Renal pelvis (tissue), 12 donors: ENCODE measurements at places on chromosomes 5 and 9. TPM values are rescaled to one million over a fixed set of nuclear protein-coding genes. Genes with fewer than 3 reads are reported as not detected.

Gene PCDHB4
- polyA plus RNA-seq: 2.0 TPM

Gene SH3PXD2B
- polyA plus RNA-seq: 28.7 TPM

Gene TMEFF1
- polyA plus RNA-seq: 11.9 TPM

Gene MAN1B1
- 56.7 TPM for polyA plus RNA-seq

Gene SLC6A7
- polyA plus RNA-seq: 0.12 TPM

Gene CYSRT1
- 17.0 TPM for polyA plus RNA-seq

Gene ADAMTS6
- polyA plus RNA-seq: 1.5 TPM

Gene C1QTNF2
- 1.3 TPM for polyA plus RNA-seq

Gene GABRB2
- polyA plus RNA-seq: 2.1 TPM

Gene IFNA21
- polyA plus RNA-seq: not detected

Gene CTNND2
- polyA plus RNA-seq: 2.9 TPM

Gene GALNT12
- 9.2 TPM for polyA plus RNA-seq

Gene STING1
- 34.1 TPM for polyA plus RNA-seq

Gene TAF11L5
- polyA plus RNA-seq: not detected

Gene UIMC1
- polyA plus RNA-seq: 37.0 TPM

Gene CCDC192
- 1.2 TPM for polyA plus RNA-seq

Gene PPP3R2
- 0.10 TPM for polyA plus RNA-seq

Gene BSPRY
- 10.5 TPM for polyA plus RNA-seq

Gene ADRA1B
- 3.5 TPM for polyA plus RNA-seq

Gene ROPN1L
- polyA plus RNA-seq: 0.86 TPM

Gene OR2Y1
- not detected for polyA plus RNA-seq

Gene UNC13B
- polyA plus RNA-seq: 26.4 TPM

Gene SAXO1
- 0.25 TPM for polyA plus RNA-seq

Gene MAP1B
- polyA plus RNA-seq: 15.1 TPM

Gene GBGT1
- polyA plus RNA-seq: 3.1 TPM

Gene SLC6A19
- 71.8 TPM for polyA plus RNA-seq

Gene TMC1
- 1.3 TPM for polyA plus RNA-seq

Gene HEMGN
- polyA plus RNA-seq: 2.9 TPM

Gene FAM169A
- 18.2 TPM for polyA plus RNA-seq

Gene SHISAL2B
- not detected for polyA plus RNA-seq

Gene SMIM33
- polyA plus RNA-seq: 0.12 TPM

Gene PPP2R2B
- 13.4 TPM for polyA plus RNA-seq

Gene MPDZ
- polyA plus RNA-seq: 47.5 TPM

Gene PCDHGB3
- 2.5 TPM for polyA plus RNA-seq

Gene MYMK
- polyA plus RNA-seq: not detected

Gene FOXD4L5
- polyA plus RNA-seq: 0.35 TPM

Gene PDLIM4
- 16.3 TPM for polyA plus RNA-seq

Gene NEUROG1
- not detected for polyA plus RNA-seq
